Smooth muscle cell of the pulmonary artery (primary cell): ENCODE measurements at places on chromosomes 16 and 17. TPM values are rescaled to one million over a fixed set of nuclear protein-coding genes. Genes with fewer than 3 reads are reported as not detected.

Gene CDR2L
- total RNA-seq = 22.5 and 25.6 TPM in 2 replicates

Gene TTYH2
- total RNA-seq = 1.8 TPM in 2 replicates

Gene PPP1R1B
- 0.91 TPM in 1 of 2 replicates, not detected in the other for total RNA-seq

Gene YBX2
- total RNA-seq = 0.07 TPM in 1 of 2 replicates, not detected in the other

Gene C17orf100
- total RNA-seq = 0.46 and 0.72 TPM in 2 replicates
